ENCODE measurements at places on chromosomes 5 and 9. TPM values are rescaled to one million over a fixed set of nuclear protein-coding genes. Genes with fewer than 3 reads are reported as not detected.

The NMUR2 gene
- not detected for total RNA-seq

The ARHGEF39 gene
- 2.5 TPM for total RNA-seq

The LTC4S gene
- not detected for total RNA-seq

The RELL2 gene
- total RNA-seq, result 2.2 TPM

The SLC22A4 gene
- total RNA-seq, result 2.8 TPM

Data from IMR-90 (cell line).